ENCODE measurements at places on chromosomes 12 and 14.

DNA sequence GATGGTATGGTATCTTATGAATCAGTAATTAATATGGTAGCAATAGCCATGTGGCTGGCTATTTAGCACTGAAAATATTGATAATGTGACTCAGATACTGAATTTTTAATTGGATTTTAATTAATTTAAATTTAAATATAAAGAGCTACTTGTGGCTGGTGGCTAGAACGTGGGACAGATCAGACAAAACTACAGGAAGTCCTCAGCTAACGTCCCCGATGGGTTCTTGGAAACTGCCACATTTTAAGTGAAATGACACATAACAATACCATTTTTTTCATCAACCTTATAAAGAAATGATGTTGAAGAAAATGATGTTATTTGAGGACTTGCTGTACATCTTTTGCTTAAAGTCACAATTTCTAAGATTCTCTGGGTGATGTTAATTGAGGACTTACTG lies 138.1 kb upstream of the FLRT2 start:
- DNase-seq = no peak

- DNase-seq = no peak
Measured at GRCh38 chr12:68580911-68581310, 29.8 kb upstream of the RAP1B start.

GRCh38 chr12:2016862-2017545 lies 12.7 kb upstream of the DCP1B start:
- no peak for DNase-seq

DNA sequence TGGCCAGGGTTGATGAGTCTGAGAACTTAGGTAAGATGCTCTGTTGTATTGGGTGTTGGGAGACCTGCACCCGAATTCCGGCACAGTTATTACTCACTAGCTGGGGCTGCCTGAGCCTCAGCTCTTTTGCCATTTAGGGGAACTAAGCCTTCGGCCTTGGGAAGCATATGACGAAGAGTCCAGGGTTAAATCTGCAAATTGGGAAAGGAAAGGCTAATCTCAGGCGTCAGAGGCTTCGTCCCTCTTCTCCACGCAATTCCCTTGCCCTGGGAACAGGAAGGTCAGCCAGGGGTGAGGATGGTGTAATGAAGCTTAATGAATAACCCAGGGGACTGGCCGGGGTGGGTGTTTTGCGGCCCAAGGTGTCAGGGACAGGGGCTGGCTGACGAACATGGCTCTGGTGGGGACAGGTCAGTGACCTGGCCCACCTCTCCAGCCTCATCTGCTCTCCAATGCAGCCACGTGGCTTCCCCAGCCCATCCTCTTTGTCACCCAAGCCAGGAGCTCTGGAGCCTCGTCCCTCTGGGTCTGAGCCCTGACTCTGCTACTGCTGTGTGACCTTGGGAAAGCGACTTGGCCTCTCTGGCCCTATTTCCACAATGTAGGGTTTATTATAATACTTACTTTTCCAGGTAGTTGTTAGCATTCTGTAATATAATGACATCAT lies 3.8 kb upstream of the SDSL start:
- DNase-seq = no peak

GRCh38 chr14:72401632-72402376 lies 469.6 kb downstream of the RGS6 start:
- DNase-seq = no peak

DNA sequence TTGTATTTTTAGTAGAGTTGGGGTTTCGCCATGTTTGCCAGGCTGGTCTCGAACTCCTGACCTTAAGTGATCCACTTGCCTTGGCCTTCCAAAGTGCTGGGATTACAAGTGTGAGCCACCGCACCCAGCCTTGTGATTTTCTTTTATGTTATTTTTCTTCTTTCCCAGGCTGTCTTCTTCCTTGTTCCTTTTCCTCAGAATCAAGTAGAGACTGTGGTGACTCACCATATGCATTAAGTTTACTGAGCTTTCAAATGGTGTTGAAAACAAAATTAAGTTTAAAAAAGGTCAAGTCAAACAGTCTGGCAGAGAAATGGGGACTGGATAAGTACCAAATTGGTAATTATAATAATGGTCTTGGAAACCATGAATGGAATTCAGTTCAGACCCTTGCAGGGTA lies 5.7 kb downstream of the ARPC3 start:
- DNase-seq = no peak

DNA sequence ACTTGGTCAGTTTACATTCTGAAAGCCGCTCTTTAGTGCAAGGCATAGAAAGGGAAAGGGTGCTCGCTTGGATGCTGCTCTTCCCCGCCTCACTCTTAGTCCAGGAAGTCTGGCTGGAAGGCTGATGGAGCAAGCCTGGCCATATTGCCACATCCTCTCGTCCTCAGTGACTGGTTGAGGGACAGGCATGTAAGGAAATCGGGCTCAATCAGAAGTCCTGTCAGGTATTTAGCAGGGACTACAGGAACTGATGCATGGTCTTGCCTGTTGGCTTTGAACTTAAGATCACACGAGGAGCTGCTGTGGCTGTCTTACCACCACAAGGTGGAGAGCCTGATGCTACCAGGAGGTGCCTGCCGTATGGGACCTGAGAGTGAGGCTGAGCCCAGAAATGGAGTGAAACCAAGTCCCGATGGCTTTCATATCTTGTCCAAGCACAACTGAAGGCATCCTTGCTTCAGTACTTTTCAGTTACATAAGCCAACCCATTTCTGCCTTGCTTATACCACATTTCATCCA lies 10.7 kb upstream of the C12orf75 start:
- DNase-seq = no peak

GRCh38 chr12:79085106-79085682 lies 220.6 kb downstream of the SYT1 start:
- DNase-seq = no peak

DNA sequence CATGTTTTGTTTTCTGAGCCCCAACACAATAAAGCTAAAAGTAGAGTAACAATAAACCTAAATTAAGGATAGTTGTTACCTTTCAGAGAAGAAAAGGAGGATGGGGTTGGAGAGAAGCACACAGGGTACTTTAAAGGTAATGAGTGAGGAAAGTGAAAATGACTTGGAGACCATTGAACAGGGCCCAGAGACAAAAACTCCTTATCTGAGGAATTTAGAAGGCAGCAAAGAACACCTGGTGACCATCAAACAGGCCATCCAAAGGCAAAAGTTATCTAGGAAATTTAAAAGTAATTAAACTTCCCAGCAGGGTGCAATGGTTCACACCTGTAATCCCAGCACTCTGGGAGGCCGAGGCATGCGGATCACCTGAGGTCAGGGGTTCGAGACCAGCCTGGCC lies 39.0 kb upstream of the CEP83 start:
- DNase-seq = no peak

DNA sequence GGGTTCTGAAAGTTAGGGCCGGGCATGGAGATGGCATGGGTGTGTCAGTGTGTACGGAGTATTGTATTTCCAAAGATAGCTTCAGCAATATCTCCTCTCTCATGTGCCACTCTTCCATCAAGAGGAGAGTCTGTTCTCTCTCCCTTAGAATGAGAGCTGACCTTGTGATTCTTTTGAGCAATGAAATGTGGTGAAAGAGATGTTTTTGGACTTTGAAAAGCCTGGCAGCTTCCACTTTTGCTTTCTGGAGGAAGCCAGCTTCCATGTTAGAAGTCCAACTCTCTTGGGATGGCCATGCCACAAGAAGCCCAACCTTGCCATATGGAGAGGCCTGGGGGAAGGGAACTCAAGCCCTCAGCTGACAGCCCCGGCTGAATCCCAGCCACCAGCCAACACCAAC lies 72.4 kb upstream of the GZMB start:
- no peak for DNase-seq

- no peak for DNase-seq
Measured at GRCh38 chr12:49041881-49042484, 18.6 kb downstream of the KMT2D start.

DNA sequence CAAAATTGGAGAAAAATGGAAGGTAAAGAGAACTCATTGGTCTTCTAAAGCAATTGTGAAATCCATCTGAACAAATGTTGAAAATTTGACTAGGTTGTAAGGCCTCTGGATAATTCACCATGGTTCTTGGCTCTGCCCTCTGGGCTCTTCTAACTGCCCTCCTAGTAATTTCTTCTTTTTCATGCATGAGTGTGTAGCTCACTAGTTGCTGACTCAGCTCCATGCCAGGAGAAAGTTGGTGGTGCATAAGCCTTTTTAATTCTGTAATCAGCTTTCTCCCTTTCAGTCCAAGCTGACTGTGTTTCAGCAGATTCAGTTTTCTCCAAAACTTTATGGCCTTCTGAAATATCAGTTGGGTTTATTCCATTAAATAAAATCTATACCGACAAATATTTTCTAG lies 877.8 kb upstream of the ATXN7L3B start:
- DNase-seq = no peak

DNA sequence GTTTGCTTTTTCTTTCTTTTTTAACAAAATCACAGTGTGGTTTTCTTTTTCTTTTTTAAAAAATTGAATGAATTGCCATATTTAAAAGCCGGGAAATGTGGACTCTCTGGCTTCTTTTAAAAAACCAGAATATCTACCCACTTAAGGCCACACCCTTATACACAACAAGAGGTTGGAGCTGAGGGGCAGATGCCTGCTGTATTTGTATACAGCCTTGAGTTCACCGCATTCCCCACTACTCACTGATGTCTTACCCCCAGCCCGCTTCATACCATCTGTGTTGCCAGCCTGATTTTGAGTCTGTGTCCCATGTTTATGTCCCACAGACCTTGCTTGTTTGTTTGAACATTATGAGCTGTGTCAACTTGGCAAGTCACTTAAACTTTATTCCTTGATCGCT lies 14.3 kb downstream of the JDP2 start:
- no peak for DNase-seq

GRCh38 chr14:28704153-28704552 lies 62.4 kb upstream of the FOXG1 start:
- no peak for DNase-seq

GRCh38 chr12:104411826-104412641 lies 44.7 kb upstream of the CHST11 start:
- DNase-seq = no peak

- peak; percentile 45 for DNase-seq
Measured at GRCh38 chr14:89720741-89721729, 233.5 kb downstream of the EFCAB11 start.

DNA sequence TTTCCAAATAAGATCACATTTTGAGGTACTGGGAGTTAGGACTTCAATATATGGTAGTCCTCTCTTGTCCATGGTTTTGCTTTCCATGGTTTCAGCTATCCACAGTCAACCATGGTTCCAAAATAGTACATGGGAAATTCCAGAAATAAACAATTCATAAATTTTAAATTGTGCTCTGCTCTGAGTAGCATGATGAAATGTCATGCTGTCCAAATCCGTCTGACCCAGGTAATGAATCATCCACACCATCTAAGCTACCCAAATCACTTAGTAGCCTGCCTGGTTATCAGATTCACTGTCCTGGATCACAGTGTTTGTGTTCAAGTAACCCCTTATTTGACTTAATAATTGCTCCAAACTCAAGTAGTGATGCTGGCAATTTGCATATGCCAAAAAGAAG lies 197.9 kb downstream of the TMTC3 start:
- DNase-seq = no peak

DNA sequence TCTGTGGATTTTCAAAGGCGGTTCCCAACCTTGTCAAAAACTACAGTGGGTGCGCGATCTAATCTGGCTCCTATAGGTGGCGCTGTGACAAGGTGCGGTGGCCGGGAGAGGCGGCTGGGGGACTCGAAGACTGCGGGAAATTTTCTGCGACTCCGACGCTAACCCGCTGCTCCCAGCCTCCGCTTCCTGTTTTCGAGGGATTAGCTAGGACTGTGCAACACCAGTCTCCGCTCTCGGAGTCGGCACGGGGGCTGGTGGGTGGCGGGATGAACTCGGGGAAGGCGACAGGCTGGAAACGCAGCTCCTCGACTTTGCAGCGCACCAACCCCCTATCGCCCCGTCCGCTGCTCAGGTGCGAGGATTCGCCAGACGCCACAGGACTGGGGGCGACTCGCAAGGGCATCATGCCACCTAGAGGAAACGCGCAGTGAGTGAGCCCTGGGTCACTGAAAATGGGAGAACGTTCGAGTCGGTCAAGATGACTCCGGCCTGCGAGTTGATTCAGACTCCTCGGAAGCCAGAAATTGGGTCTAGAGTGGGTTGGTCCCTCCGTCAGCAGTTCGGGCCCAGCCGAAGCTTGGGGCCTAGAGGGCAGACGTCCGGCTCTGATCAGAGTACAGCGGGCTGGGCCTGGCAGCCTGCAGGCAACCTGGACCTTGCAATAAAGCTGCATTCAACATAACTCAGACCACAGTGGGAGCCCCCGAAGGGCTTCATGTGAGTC lies 5.5 kb upstream of the PAX9 start:
- no peak for DNase-seq

GRCh38 chr14:59333235-59333634 lies 131.9 kb downstream of the GPR135 start:
- no peak for DNase-seq

DNA sequence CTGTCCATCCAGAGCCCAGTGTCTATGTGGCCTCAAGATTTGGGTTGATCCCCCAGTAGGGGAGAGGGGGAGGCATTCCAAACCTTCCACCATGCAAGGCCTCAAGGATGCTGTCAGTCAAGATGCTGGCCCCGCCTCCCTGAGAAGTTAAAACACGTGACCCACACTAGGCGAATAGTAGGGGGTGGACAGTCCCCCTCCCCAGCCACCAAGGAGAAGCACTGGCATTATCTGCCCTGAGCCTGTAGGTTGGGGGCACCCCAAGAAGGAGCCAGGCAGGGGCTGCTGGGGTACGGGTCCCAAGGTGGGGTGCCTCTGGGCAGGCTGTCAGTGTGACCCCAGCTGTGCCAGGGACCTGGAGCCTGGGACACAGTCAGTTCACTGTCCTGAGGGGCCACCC lies 2.3 kb downstream of the SLC25A29 start:
- DNase-seq = no peak

GRCh38 chr14:63388766-63389431 lies 70.2 kb upstream of the GPHB5 start:
- DNase-seq = no peak

- DNase-seq = no peak
Measured at GRCh38 chr12:90959538-90960139, 4.7 kb upstream of the CCER1 start.

- no peak for DNase-seq
Measured at GRCh38 chr14:36690311-36691040, 28.8 kb downstream of the PAX9 start.

- DNase-seq = no peak
Measured at GRCh38 chr12:130457215-130457614, 119.5 kb downstream of the PIWIL1 start.

DNA sequence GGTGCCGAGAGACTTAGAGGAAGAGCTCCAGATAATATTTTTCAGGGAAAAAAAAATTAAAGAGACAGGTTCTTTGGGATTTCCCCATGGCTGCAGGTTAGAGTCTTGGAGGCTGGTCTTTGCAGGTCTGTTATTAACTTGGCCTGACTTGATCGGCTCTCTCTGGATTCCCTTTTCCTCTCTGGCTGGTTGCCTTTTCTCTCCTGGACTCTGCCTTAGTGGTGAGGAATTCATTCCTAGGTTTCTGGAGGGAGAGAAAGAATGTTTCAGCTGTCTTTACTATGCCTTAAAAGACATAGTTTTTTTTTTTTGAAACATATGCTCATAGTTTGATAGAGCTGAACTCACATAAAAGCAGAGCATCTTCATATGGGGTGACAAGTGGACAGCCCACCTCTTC lies 336.3 kb downstream of the BMP4 start:
- no peak for DNase-seq

- no peak for DNase-seq
Measured at GRCh38 chr12:114165921-114166320, 199.8 kb upstream of the RBM19 start.

- DNase-seq = no peak
Measured at GRCh38 chr12:89901319-89901718, 192.7 kb upstream of the ATP2B1 start.

Data from stimulated activated CD8-positive, alpha-beta memory T cell treated with anti-CD3 and anti-CD28 coated beads, Interleukin-7, amount 100 ng/mL, for 1 hour (primary cell).